ENCODE measurements at places on chromosomes 6 and 20.

GRCh38 chr20:57428324-57429158, 37.3 kb downstream of the RBM38 start:
- DNase-seq = no peak

GRCh38 chr6:105769987-105770386, 316.1 kb upstream of the PRDM1 start:
- no peak for DNase-seq

DNA sequence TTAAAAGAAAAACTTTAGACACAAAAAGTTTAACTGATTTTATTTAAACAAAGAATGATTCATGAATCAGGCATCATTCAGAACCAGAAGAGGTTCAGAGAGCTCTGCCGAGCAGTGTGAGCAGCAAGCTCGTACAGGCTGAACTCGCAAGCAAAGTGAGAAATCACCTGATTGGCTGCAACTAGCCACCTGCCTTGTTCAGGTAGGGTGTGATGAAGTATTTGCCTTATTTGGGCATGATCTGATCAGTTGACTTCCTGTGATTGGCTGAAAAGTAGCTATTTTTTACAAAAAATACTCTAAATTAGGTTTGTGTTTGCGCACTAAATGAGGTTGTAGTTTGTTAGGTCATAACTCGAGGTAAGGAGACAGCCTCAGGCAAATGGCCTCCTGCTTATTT, 80.7 kb downstream of the HIVEP1 start:
- DNase-seq = no peak

DNA sequence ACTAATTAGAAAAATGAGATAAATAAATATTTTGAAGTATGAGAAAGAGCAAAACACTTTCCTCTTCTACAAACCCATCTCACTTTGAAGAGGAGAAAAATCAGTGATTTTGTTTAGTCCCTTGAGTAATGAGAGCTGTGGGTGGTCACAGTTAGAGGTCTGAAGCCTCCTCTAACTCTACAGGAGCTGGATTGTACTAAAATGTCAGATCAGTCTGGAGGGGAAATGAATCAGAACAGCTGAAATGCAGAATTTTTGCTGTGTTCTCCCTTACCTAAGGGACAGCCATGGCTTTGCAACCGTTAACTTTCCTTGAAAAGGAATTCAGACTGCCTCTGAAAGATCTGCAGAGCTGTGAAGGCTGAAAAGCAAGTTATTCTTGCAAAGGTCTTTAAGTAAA, 11.4 kb upstream of the RFPL4B start:
- no peak for DNase-seq

DNA sequence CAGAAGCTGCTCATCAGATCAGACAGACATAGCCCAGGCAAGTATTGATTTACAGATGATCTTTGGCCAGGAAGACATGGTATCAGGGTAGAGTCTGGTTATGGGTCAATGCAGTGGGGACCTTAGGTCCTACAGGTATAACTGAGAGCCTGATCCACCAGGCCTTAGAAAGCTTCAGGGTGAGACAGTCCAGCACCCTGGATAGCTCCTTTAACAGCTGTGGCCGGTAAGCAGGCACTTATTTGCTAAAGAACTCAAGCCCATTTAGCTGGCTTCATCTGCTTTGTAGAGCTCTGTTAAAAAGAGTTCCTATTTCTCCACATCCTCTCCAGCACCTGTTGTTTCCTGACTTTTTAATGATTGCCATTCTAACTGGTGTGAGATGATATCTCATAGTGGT, 39.6 kb downstream of the ESR1 start:
- no peak for DNase-seq

DNA sequence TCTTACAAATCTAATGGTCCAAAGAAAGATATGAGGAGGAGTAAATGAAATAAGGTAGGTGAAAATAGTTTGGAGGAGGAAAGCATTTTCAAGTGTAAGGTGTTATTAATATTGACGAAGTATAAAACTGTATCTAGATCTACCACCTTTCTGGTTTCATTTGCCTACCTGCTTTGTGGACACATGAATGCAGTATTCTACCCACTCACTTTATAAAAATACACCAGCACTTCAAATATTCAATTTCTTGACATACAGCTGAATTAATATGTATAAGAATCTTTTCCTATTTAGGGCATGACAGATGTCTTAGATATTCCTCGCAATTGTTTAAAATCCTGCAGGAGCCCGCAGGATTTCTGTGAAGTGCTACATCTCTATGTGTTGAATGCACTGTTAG, 108.0 kb downstream of the BCAS1 start:
- no peak for DNase-seq

GRCh38 chr6:19327661-19328060, 509.5 kb upstream of the ID4 start:
- no peak for DNase-seq

- DNase-seq = no peak
Observed at GRCh38 chr20:18999086-18999485, 185.5 kb downstream of the SCP2D1 start.

GRCh38 chr20:48788486-48789072, 39.2 kb downstream of the PREX1 start:
- DNase-seq = no peak

Data from stimulated activated CD4-positive, alpha-beta T cell treated with anti-CD3 and anti-CD28 coated beads, Interleukin-12 subunit alpha, Interleukin-12 subunit beta, amount 100 ng/mL, for 4 hours (primary cell).